ENCODE measurements at places on chromosomes 4 and X.

GRCh38 chr4:150329373-150329772 is 251.1 kb downstream of the DCLK2 start:
- DNase-seq = no peak

DNA sequence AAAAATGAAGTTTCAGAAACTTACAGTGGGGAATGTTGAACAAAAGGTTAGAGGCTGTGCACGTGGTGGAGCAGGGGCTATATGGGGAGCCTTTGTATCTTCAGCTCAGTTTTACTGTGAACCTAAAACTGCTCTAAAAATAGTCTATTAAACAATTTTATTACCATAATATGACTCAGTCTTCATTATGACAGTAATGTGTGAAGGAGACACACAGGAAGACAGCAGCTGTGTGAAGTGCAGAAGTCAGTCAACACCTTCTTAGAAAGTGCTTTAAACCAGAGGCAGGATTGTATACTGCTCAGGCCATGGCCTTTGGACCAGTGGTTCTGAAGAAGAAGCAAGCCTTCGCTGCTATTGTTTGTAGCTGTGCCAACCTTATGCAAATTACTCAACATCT is 89.7 kb downstream of the ARHGAP10 start:
- DNase-seq = peak; percentile 34

DNA sequence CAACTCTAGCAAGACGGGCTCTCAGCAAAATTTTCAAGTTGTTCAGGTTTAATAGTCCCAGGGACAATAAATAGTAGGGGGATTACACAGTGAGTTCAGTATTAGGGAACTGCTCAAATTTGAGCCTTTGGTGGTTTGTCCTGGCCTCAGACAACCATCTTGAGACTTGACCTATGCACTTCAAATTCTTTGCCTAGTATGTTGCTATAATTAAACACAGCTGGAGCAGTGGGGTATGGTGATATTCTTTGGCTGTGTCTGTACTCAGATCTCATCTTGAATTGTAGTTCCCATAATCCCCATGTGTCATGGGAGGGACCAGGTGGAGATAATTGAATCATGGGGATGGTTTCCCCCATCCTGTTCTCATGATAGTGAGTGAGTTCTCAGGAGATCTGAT is 43.3 kb upstream of the TEX13A start:
- no peak for DNase-seq

GRCh38 chr4:113209153-113209552 is 159.7 kb downstream of the ANK2 start:
- DNase-seq = no peak

DNA sequence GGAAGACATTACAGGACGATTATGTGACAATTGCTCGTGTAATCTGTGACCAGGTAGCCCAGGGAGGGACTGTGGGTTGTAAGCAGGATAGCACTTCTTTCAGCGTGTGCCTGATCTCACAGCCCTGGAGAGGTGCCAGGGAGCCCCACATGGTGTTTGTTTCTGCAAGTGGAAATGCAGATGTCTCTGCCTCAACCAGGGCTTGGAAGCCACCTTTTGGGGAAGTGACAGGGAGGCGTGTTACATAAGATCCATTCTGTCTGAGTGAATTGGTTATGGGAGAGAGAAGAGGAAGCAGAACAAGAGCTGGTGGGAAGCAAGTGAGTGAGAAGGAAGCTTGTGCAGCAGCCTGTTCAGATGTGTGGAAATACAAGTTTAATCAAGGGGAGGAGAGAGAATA is 104.5 kb upstream of the GATB start:
- DNase-seq = peak; percentile 22

DNA sequence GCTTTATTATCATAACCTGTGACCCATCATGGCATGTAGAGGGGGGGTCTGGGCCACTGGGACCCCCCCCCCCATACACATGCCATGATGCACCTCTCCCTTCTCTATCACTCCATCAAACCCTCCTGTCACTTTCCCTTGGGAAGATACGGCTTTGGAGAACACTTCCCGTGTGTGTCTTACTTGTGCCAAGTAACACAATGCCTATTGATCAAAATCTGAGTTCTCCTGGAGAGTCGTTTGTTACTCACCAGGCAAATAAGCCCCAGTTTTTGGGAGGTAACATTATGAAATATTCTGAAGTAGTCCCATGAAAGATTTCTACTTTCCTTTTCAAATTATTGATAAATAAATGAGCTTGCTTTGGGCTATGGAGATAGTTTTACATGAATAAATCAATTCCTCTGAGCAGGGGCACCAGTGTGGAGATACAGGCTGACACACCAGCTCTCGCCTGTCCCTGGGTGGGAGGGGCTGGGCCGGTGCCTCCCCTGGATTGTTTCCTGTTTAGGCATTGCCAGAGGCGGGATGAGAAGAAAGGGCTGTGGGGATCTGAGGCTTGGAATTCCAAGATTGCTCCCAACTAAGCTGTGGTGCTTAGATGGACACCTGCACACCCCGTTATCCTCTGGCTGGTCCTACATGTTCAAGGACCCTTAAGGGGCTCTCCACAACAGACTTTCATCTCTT is 63.2 kb upstream of the WWC2 start:
- no peak for DNase-seq

DNA sequence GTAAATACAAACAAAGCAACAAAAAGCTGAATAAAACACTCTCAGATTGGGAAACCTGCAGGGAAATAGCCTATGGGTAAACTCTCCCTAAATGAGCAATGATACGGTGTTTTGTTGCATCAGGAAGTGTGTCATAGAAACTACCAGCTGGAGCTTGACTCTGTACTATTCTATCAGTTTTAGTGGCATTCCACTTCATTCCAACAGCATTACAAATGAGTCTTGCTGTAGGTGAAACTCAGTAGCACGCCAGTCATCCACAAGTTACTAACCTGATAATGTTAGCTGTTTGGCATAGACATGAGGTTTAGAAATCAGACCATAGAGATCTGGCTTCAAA is 24.9 kb downstream of the FGFBP1 start:
- peak; percentile 92 for DNase-seq

- DNase-seq = no peak
Measured at GRCh38 chr4:102157984-102158383, 187.3 kb downstream of the SLC39A8 start.

DNA sequence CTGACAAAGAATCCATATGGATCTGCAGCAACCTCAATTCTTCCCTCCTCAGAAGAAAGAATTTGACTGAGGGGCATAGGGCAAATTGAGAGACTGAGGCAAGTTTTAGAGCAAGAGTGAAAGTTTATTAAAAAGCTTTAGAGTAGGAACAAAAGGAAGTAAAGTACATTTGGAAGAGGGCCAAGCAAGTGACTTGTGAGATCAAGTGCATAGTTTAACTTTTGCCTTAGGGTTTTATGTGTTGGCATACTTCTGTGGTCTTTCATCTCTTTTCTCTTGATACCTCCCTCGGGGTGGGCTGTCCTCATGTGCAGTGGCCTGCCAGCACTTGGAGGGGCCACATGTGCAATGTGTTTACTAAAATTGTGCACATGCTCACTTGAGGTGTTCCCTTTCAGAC is 98.0 kb upstream of the MAGEB16 start:
- DNase-seq = no peak
